ENCODE measurements at places on chromosomes 7 and 10. TPM values are rescaled to one million over a fixed set of nuclear protein-coding genes. Genes with fewer than 3 reads are reported as not detected.

DNA sequence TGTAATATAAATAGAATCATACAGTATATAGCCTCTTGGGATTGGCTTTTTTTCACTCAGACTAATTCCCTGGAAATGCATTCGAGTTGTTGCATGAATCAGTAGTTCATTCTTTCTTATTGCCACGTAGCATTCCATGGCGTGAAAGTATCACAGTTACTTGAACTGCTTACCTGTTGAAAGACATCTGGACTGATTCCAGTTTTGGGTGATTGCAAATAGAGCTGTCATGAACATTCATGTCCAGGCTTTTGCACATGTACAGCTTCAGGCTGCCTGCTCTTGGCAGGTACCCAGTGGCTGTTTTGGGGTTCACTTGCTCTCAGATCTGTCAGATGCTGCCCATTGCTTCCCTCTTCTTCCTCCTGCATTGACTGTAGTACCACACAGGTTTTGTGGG is 54.9 kb downstream of the LRGUK start:
- DNase-seq, result peak; percentile 95

GRCh38 chr7:24457219-24457558 is 116.1 kb upstream of the PALS2 start:
- no peak for DNase-seq

DNA sequence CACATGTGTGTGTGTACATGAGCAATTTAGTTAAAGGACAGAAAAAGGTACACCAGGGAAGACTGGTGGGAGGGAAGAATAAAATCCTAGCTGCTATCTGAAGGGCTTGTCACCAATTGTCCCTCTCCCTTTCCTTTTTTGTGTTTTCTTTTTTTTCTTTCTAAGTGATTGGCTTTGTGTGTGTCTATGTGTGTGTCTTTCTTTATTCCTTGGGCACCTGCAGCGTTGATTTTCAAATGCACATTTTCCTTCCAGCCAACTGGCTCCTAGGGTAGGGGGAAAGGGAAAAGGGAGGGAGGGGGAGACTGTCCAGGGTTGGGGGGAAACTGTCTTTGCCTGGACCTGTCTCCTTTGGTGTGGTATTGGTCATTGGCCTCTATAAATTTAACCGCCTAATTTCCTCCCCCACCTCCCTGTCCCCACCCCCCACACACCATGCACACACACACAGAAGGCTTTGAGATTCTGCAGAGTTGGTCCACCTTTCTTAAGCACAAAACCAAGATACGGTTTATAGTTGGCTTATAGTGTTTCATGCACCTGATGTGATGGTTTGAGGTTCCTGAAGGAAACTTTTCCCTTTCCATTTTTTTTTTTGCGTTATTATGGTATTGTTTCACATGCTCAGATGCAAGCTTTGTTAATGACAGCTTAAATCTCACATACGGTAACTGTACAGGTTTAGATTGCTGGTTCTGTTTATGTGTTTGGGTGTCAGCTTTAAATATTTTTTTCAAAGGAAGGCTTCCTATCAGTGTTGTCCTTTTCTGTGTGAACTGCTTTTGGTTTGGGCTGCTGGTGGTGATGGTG is 2.6 kb downstream of the AUTS2 start:
- DNase-seq, result no peak

DNA sequence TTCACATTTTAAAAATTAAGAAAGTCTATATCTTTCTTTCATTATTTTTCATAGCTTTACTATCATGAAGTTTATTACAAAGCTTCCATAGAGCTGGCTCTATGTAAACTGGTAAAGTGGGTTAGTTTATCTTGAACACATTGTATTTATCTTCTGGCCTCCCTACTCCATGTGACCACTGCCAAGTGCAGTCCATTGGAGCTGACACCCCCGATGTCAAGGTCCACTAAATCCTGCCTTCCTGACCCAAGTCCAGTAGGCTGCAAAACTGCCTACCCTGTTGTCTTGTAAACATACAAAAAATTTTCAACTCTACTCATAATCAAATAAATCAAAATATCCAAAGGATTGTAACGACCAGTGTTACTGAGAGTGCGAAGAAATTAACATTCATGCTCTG is 10.2 kb downstream of the DNAJC12 start:
- DNase-seq, result no peak

Gene LOXL4
- total RNA-seq, result 0.04 TPM

Gene FRA10AC1
- 8.0 TPM for total RNA-seq

Gene AMPH
- not detected for total RNA-seq

Measured in foreskin keratinocyte (primary cell).